Activated T-helper 9 cell treated with anti-CD3 and anti-CD28 coated beads, Interleukin-2, amount 50 U/mL, for 16 hours (primary cell): ENCODE measurements at places on chromosomes 7 and 10.

DNA sequence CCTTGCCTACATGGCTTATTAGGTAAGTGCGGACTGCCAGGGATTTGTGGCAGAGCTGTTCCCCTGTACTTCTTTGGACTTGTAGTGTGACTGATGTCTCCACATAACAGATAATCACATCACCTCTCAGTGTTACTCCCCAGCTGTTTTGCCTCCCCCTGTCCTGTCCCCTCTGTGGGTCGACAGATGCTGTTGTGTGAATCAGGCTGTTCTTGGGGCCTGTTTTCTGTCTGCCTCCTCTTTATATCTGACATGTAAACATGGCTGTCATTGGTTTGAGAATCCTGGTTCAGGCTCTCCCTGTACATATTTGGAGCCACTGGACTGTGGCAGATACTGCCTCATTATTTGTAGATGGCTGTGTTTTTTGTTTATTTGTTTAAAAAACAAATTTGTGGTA lies 22.7 kb downstream of the CCNY start:
- DNase-seq: no peak

- DNase-seq: no peak
Observed at GRCh38 chr10:1278306-1278705, 222.1 kb downstream of the WDR37 start.

- no peak for DNase-seq
Observed at GRCh38 chr7:131890176-131890575, 333.7 kb upstream of the PODXL start.

- DNase-seq: no peak
Observed at GRCh38 chr10:117860823-117861222, 185.9 kb downstream of the RAB11FIP2 start.

DNA sequence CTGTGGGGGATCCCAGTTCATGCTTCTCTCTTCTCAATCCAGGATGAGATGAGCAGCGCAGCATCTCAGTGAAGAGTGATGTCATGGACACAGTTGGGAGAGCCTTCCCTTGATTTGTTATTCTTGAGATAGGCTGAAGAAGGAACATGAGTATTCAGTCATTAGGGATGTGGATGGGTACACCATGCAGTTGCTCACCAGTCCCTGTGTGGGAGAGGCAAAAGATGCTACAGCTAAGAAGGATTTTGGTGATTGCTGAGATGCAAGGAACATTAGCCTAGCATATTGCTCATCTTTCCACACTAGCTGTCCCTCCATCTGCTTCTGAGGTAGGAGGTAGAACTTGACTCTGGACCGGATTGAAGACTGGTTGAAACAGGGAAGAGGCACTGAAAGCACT lies 179.6 kb downstream of the GALNT17 start:
- DNase-seq: no peak

GRCh38 chr10:14431868-14432267 lies 101.1 kb upstream of the FRMD4A start:
- DNase-seq: no peak

GRCh38 chr7:117271566-117271965 lies 51.3 kb downstream of the WNT2 start:
- no peak for DNase-seq

GRCh38 chr7:44284881-44285541 lies 40.4 kb downstream of the CAMK2B start:
- no peak for DNase-seq

- DNase-seq: no peak
Observed at GRCh38 chr10:9302140-9302746, 1247.8 kb downstream of the GATA3 start.

GRCh38 chr7:70177166-70177565 lies 578.9 kb downstream of the AUTS2 start:
- DNase-seq: no peak

DNA sequence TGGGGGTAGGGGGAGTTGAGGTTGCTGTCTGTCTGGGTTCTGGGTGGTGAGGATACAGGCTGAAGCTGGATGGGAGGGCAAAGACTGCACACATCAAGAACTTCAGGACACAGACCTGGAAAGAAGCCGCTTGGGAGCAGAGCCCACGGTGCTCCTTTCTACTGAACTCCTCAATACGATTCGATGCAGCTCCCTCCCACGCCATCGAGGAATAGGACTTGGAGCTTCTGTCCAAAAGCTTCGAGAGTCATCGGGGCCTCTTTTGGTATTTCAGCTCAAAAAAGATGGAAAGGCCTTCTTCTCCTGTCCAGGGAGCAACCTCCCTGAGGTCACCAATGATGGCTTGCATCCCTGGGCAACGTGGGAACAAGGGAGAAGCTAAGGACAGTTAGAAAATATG lies 407.1 kb upstream of the MGMT start:
- DNase-seq: no peak

GRCh38 chr10:66307826-66308225 lies 618.0 kb upstream of the LRRTM3 start:
- no peak for DNase-seq

DNA sequence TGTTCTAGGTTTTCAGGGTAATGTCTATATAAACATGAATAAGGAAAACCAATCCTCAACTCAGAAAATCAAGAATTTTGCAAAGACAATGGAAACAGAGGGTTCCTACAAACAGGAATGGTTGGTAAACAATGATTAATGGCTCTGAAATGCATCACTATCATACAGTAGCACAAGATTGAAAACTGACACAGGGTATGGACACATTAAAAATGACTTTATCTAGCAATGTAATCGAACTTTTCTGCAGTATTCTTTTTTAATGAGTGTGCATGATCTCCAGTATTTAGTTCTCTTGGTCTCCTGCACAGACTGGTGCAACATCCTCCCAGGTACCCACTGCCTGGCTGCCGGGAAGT lies 15.9 kb downstream of the GRB10 start:
- no peak for DNase-seq
